ENCODE measurements at places on chromosomes 7 and 10.

- DNase-seq, result no peak
Observed at GRCh38 chr7:108063520-108063933, 60.6 kb upstream of the LAMB1 start.

- DNase-seq, result no peak
Observed at GRCh38 chr7:77315182-77315591, 101.0 kb downstream of the GSAP start.

DNA sequence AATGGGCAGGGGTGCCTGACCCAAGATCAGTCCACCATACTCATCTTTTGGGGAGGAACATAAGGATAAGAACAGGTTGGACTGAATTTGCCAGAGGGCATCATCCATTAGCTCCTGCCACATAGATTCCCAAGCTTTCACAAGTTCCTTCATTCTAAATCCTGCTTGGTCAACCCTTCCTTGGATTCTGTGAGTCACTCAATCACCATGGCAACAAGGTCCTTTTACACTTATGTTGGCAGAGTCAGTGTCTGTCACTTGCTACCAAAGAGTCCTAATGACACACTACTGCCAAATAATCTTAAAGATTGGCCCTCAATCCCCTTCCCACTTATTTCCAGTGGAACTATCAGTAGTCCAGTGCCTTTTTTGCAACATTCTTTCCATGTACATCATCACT lies 5.0 kb upstream of the LGI1 start:
- no peak for DNase-seq

- no peak for DNase-seq
Observed at GRCh38 chr7:107998150-107998549, 4.8 kb downstream of the LAMB1 start.

DNA sequence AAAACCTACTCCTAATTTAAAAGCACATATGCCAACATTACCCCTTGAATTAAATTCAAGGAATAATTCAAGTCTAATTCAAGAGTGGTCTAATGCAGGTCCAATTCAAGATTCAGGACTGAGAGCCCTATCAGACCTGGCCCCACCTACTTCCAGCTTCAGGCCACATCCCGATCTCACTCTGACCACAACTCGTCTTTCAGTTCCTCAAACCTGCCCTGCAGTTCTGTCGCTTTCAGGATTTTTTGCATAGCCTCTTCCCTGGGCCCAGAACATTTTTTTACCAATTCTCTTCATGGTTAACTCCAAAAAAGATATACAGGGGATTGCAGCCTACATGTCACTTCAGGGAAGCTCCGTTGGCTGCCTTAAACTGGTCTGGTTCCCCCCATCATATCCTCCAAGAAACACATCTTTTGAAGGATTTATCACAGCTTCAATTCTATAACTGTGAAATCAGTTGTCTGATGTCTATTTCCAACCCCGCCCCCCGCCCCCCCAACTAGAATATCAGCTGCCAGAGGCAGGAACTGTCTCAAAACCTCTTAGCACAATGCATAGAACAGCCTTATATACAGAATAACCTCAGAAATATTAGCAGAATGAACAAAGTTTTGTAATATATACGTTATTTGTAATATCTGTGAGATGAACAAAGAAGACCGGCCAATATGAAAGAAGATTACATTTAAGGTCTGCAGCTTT lies 20.8 kb downstream of the CCDC6 start:
- peak; percentile 14 for DNase-seq

GRCh38 chr10:129033340-129033739 lies 433.7 kb upstream of the MGMT start:
- DNase-seq, result no peak

- DNase-seq, result no peak
Observed at GRCh38 chr7:30034501-30034900, 6.3 kb downstream of the PLEKHA8 start.

DNA sequence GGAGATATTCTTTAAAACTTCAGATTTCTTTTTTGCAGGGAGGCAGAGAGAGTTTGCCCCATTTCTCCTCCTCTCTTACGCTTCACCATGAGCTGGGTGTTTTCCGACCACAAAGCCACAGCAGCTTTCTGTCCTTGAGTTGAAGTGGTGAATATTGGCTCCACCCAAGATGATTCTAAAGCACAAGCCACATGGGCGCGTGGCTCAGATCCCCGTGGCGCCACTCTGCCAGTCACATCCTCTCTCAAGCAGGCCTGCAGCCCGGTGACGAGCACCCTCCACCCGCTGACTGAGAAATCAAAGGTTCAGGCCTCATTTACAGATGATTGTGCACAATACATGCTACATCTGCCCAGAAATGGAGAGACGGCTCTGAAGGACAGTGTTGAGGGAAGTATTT lies 27.6 kb upstream of the RNF32 start:
- DNase-seq, result peak; percentile 84
